ENCODE measurements at places on chromosomes 6 and 20.

GRCh38 chr6:11058406-11058805 is 14.3 kb upstream of the ELOVL2 start:
- DNase-seq = no peak

DNA sequence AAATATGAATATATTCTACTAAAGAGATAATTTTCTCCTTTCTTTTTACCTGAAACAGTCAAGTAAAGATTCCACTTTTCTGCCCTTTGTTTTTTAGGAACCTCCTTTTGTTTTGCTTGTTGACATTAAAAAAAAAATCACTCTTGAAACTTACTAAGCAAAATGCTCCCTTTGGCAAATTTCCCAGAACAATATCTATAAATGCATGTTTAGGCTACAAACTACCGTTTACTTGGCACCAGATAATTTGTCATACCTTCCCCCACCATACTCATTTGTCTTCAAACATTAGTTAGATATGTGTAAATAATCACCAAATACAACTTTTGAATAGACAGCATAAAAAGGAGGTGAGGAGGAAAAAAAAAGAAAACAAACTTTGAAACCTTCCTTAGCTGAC is 604.7 kb downstream of the RFPL4B start:
- peak; percentile 40 for DNase-seq

DNA sequence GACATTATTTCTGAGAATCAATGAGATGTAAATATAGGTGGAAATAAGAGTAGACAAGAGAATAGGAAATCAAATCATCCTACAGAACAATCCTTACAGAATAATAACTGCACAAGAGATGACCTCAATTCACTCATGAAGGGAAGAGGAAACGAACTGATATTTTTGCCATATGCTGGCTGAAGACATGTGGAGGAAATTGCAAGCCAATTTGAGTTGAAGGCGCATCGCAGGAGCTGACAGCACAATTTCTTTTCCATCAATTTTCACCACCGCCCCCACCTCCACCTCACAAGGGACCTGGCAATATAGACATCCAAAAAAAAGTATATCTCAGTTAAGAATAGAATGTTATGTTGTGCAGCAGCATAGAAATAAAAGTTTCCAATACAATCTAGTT is 20.3 kb downstream of the CITED2 start:
- DNase-seq = no peak

- DNase-seq = no peak
Observed at GRCh38 chr6:5150551-5151075, 65.5 kb downstream of the PPP1R3G start.

DNA sequence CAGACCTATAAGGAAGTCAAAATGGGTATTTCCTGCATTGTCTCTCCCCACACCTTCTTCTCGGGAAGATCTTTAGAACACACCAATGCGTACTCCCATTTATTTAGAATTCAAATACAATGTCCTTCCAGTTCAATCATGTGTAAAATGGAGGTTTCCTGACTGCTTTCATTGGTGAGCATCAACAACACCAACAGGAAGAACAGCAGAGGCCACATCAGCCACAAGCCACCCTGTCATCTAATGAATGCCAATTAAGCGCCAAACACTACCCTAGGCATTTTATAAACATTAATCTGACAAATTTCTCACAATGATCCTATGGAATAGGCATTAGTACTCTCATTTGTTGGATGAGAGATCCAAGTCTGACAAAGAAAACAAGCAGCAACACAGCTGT is 68.4 kb upstream of the SMLR1 start:
- no peak for DNase-seq

DNA sequence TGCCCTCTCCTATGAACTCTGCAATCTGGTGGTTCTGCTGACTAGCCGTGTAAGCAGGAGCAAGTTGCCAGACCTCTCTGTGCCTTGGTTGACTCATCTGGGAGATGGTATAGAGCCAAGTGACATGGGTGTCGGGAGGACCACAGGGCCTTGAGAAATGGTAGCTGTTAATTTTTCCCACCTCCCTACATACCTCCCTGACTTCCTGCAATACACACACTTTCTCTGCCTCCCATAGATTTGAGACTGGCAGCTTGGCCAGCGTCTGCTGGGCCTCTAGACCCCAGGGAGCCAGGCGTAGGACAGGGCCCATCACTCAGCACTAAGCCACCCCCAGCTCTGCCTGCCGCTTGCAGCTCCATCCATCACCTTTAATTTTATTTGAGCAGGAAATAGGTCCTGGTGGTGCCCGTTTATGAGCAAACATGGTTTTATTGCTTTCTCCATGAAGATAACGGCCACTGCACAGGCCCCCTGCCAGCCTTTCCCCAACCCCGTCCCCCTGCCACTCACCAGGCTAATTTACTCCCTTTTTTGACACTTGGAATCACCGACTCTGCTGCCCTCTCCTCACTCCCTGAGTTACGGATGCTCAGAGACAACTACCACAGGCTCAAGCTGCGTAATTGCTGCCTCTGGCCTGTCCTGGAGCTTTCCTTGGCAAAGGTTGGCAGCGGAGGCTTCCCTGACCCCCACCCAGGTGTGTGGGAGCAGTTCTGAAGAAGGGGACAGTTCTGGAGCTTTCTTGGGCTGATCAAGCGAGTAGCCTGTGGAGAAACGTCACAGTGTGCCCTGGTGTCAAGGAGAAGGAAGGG is 11.1 kb downstream of the GLP1R start:
- DNase-seq = no peak

GRCh38 chr6:68876792-68877493 is 241.9 kb downstream of the ADGRB3 start:
- DNase-seq = no peak

GRCh38 chr6:51640021-51640420 is 447.4 kb downstream of the PKHD1 start:
- DNase-seq = no peak
